ENCODE measurements at places on chromosomes 6 and 20. TPM values are rescaled to one million over a fixed set of nuclear protein-coding genes. Genes with fewer than 3 reads are reported as not detected.
A peak's percentile ranks its signal among the peaks of the same experiment; 100 is the strongest.

GRCh38 chr6:16903470-16903869 lies 142.2 kb upstream of the ATXN1 start:
- no peak for DNase-seq

DNA sequence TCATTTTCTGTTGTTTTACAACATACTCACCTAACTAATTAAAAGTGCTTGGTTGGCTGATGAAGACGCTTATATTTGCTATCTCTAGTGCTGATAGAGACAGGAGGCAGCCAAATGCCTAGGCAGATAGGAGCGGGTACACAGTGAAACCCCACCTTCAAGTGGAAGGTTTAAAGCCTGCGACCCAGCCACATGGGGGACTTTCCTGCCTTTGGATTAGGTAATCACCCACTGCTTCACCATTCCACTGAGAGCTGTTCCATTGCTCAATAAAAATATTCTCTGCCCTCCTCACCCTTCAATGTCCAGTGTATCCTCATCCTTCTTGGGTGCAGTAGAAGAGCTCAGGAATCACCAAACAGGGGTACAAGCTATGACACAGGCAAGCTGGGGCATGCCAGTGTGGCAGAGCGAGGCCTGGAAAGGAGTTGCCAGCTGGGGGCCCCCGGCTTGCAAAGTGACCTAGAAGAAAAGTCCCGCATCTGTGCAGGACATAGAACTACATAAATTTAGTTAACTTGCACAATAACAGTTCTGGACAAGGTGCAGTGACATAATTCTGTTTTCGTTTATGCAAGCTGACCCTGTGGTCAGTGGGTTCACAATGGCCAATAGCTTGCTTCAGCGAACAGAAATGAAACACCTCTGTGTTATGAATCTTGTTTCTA lies 112.0 kb upstream of the MLIP start:
- DNase-seq: no peak

DNA sequence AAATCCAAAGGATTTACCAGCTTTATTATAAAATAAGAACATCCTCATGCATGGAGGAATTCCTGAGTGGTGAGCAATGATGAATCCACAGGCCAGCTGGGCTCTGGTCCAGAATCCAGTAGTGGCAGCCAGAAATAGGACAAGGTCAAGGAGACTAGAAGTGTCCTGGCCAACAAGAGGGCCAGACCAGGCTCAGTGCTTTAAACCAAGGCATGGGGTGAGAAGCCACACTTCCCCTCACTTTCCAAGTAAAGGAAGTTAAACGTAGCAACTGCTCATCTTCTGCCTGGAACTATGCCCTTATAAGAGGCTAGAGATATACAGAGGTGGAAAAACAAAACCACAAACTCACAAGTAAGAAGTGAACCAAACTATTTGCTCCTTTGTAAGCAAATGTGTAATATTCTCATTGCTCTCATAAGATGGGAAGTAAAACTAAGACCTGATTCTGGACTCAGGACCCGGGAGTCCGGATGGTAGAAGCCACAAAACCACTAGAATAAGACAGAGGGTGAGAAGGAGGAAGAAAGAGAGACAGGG lies 253.2 kb downstream of the UST start:
- no peak for DNase-seq

GRCh38 chr6:124872361-124873065 lies 89.7 kb upstream of the RNF217 start:
- no peak for DNase-seq

DNA sequence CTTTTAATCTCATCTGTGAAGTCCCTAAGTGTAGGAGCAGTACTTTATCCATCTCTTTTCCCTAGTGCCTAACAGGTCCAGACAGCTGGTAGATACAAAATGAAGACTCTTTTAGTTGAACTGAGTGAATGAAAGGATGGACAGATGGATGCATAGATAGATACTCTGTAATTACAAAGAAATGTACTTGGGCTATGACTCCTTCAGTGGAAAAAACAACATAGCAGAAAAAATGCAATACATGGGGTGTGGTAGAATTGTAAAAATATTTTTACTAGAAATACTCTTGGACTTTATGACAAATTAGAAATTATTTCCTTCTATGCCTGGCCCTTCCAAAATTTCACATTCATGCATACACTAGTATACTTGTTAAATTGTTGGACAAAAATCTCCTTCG lies 29.3 kb downstream of the KCNQ5 start:
- DNase-seq: no peak

FRK gene
- polyA plus RNA-seq: 2.4 TPM

- no peak for DNase-seq
Observed at GRCh38 chr20:46232539-46232938, 75.8 kb downstream of the CDH22 start.

DNA sequence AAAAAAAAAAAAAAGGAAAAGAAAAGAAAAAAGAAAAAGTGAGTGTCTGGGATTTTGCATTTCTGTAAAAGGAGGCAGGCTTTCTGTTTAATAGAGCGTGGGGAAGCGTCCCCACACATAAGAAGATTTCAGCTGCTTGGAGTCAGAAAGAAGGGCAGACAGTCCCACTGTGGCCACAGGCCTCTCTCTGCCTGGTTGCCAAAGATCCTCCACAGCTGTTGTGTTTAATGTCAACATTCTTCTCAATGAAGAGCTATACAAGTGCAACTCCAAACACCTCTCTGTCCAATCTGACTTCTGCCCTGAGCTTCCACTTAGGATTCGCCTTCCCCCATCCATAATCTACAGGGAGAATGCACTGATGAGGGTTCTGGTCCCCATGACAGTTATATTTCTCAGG lies 64.3 kb upstream of the MLN start:
- no peak for DNase-seq

FAM209B gene
- polyA plus RNA-seq: 0.38 TPM

DNA sequence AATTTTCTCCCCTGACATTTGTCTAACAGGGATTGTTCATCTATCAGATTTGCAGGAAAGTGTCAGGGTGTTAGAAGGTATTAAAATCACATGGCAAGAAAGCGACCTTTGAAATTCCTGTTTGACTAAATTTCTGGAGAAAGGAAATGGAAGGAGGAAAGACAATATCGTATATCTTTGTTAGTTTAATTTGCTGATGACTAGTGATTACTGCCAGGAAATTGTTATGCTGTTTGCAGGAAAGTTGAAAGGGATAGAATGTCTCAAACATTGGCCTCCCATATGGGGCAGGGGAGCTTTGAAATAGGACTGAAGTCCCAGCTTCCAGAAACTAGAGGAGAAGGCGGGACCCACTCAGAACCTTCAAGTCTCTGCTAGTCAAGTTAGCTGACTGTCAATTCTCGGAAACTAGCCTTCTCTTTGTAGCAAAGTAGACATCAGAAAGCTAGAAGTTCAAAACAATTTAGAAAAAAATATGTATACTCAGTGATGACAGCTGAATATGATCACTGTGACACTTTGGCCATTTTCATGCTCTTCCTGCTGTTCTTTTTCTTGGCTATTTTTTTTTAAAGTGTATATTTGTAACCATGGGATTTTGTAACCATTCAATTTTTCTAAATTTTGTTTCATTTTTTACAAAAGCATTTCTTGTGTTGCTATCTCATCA lies 53.4 kb upstream of the RALGAPA2 start:
- DNase-seq: no peak

DNA sequence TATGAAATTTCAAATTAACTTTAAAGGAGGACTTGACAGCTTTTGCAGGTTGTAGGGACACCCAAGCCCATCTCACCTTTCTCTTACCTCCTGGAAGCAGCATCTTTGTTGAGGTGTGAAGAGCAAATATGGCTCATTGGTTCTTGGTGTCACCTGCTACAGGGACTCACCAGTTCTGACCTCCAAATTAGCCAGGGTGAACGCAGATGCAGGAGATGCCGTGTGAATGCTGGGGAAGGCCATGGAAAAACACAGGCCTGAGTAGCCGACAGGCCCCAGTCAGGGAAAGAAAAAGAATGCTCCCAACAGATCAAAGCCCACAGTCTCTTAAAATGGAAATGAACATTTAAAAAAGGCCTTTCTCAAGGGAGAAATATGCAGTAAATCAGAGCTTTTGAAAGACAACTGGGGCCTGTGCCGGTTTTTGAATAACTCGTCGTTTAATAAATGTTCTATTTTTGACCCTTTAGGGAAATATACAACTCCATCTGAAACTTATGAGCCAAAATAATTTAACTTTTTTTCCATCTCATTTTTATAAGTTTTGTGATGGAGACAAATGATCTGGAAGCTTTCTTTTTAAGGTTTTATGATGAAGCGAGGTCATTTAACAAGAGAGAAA lies 167.5 kb downstream of the CD83 start:
- DNase-seq: no peak

APOM gene
- 2.6 TPM for polyA plus RNA-seq

DNA sequence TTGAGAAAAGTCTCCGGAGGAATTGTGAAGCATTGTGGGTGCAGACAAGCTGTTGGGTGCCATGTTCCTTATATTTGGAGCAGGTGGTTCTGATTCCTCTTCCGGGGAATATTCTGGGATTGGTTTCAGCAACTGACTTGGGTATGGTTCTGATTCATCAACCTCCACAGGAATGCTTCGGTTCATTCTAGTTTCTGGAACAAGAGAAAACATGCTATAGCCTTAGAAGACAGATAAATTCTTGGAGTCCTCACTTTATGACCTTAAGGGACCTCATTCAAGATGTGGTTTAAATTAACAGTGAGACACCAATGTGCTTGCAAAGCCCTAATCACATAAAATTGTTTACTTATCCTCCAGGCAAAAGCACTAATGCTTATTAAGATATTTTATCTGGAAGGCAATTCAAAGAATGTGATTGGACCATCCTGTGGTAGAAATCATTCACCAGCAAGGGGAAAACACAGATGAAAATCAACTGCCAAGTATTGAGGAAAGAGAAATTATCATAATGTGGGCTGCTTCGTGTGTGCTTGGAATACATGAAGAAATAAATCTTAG lies 13.7 kb downstream of the TRAF3IP2 start:
- peak; percentile 76 for DNase-seq

- DNase-seq: no peak
Observed at GRCh38 chr20:49230561-49231133, 11.4 kb downstream of the DDX27 start.

GRCh38 chr20:35756404-35756803 lies 14.3 kb upstream of the RBM39 start:
- no peak for DNase-seq

DNA sequence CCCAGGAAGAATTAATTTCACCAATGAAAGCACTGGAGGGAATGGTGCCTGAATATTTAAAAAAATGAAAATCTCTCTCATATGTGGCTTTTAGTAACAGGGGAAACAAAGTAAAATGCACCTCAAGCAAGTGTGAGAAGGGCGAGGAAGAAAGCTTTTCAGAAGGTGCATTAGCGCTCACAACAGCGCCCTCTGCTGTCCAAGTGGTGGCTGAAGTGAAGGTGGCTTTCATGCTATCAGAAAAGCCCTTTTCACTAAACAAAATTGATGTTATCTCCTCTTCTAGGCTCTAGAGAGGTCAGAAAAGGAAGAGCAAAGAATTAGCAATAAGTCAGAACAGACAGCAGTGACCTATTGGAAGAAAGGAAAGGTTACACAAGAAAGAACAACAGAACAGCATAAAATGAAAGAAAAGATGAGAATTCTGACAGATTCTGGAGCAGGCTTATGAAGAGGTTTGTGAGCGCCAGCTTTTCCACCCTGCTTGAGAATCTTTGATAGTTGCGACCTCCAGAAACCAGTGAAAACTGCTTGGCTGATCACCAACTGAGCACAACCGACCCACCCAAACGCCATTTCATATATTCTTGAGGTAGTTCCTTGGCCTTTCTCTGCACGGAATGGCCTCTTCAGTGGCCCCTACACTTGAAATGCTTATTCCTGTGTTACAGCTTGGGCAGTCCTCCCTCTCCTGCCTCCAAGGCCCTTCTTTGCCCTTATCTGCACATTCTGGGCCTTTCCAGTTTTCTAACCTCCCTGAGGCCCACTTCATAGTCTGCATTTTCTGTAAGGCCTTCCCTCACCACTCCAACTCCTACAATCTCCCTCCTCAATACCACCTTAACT lies 45.3 kb downstream of the SMLR1 start:
- no peak for DNase-seq

DNA sequence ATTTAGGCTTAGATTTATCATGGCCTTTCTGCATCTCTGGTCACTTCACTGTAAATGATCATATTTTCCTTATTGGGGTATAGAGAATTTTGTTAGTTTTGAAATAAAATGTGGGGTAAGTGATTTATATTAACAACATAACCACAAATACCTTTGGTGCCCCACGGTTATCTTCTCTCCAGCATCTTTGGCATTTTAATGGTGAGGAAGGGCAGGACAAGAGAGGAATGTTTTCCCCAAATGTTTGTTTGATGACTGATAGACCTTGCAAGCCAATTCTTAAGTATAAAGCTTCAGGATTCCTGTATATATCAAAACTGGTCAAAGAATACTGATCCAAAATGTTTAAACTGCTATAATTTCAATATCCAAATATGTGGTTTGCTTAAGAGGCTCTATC lies 171.6 kb upstream of the SMLR1 start:
- no peak for DNase-seq

XKR7 gene
- not detected for polyA plus RNA-seq

- peak; percentile 61 for DNase-seq
Observed at GRCh38 chr6:20811109-20811761, 277.0 kb downstream of the CDKAL1 start.

GRCh38 chr6:45555981-45556771 lies 178.4 kb upstream of the SUPT3H start:
- DNase-seq: no peak

SLC17A9 gene
- 0.09 TPM for polyA plus RNA-seq

ID1 gene
- polyA plus RNA-seq: 40.8 TPM

- no peak for DNase-seq
Observed at GRCh38 chr6:73951183-73951582, 255.2 kb downstream of the CD109 start.

GRCh38 chr20:50607436-50607835 lies 83.9 kb downstream of the RIPOR3 start:
- DNase-seq: no peak

TCF21 gene
- not detected for polyA plus RNA-seq

GRCh38 chr6:16301511-16301910 lies 63.1 kb downstream of the GMPR start:
- DNase-seq: no peak

- no peak for DNase-seq
Observed at GRCh38 chr6:3620389-3620788, 131.1 kb downstream of the PXDC1 start.

CST9 gene
- not detected for polyA plus RNA-seq

VSX1 gene
- not detected for polyA plus RNA-seq

EYS gene
- polyA plus RNA-seq: 0.34 TPM

CENPW gene
- polyA plus RNA-seq: 14.5 TPM

- no peak for DNase-seq
Observed at GRCh38 chr6:149065658-149066556, 251.6 kb upstream of the TAB2 start.

GRCh38 chr6:43771858-43772680 lies 2.1 kb downstream of the VEGFA start:
- no peak for DNase-seq

GRCh38 chr20:49214571-49214970 lies 4.6 kb upstream of the DDX27 start:
- no peak for DNase-seq

DNA sequence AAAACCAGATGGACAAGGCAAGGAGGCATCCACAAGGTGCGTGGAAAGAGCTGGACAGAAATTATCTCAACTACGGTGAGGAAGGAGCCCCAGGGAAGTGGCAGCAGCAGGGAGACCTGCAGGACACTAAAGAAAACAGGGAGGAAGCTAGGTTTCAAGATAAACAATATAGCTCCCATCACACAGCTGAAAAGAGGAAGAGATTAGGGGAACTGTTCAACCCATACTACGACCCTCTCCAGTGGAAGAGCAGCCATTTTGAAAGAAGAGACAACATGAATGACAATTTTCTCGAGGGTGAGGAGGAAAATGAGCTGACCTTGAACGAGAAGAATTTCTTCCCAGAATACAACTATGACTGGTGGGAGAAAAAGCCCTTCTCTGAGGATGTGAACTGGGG lies 26.8 kb downstream of the TRMT6 start:
- DNase-seq: no peak

All from keratinocyte (primary cell).